ENCODE measurements at places on chromosomes 4 and X. TPM values are rescaled to one million over a fixed set of nuclear protein-coding genes. Genes with fewer than 3 reads are reported as not detected.

TTC29 gene
- not detected for total RNA-seq

DCAF12L1 gene
- not detected for total RNA-seq

KCND1 gene
- 2.5 TPM for total RNA-seq

TRIML2 gene
- total RNA-seq: not detected

ABLIM2 gene
- 0.63 TPM for total RNA-seq

NDST3 gene
- total RNA-seq: not detected

FGB gene
- total RNA-seq: not detected

MXRA5 gene
- not detected for total RNA-seq

CABS1 gene
- not detected for total RNA-seq

SULT1E1 gene
- total RNA-seq: not detected

FUNDC2 gene
- total RNA-seq: 75.7 TPM

DNA sequence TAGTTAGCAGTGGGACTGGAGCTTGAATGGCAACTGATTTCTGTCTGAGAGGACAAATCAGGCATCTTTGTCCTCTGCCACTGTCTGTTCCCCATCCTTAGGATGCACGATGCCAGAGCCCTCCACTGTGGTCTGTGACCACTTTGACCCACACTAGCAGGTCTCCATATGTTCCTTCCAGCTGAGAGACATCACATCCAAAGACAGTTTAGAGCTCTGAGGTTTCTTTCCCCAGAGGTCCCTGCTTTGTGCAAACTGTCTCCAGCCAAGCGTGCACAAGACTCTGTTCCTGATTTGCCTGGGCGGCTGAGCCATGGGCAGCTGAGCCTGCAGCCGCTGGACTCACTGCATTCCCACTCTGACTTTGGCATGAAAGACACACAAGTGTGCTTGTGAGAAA is 98.0 kb downstream of the PTTG2 start:
- DNase-seq: no peak
- no peak overlapping the region for H3K4me3 ChIP-seq
- peaks cover 39% of the 10 kb centered on the region for H3K36me3 ChIP-seq
- no peaks in the 10 kb centered on the region for H3K27me3 ChIP-seq
- peaks cover 12% of the 10 kb centered on the region for H3K4me1 ChIP-seq

DNA sequence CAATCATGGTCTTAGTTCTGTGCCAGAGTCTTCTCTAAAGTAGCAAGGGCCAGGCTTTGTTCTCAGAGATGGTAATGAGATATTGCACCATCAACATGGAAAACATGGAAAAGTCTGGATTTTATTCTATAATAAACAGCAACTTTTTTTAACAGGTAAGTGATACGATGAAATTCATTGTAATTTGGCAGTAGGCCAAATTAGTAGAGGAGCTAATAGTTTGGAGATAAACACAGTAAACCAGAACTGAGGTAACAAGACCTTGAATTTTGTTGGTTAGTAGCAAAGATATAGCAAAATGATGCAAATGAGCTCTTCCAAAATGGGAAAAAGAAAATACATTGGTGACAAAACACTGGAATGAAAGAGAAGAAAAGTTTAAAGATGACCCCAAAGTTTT is 126.6 kb downstream of the TET2 start:
- H3K27me3 ChIP-seq: no peaks in the 10 kb centered on the region
- no peak overlapping the region for H3K27ac ChIP-seq

DNA sequence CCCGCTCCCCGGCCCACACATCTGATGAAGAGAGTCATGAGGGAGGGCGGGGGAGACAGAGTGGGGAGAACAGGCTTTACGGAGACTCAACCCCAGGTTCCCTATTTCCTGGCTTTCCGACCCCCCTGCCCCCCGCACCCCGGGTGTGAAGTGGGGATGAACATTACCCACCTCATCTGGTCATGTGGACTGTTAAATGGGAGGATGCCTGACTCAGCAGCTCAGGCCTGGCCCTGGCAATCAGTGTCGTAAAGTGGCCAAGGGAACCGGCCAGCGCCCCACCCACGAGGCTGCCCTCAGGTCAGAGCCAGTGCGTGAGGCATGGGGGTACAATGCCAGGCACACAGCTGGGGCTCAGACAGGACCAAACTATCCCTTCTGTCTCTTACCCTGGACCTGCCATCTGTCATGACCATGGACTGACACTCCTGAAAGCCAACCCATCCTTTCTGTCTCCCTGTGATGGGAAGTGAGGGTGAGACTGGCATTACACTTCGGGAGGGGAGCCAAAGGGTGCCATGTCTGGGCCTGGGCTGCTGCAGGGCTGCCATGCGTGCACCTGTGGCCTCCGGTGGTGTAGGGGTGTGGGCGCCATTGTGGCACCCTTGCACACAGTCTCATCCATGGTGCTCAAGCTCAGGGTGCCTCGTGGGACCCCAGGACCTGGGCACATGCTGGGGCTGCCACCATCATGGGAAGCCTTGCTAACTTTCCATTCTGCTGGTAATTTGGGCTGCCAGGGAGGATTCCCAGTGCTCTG is 106.1 kb upstream of the PSAPL1 start:
- no peak for DNase-seq
- peaks cover 1% of the 10 kb centered on the region for H3K36me3 ChIP-seq
- no peaks in the 10 kb centered on the region for H3K4me1 ChIP-seq

- H3K27me3 ChIP-seq: no peaks in the 10 kb centered on the region
- no peak overlapping the region for H3K4me3 ChIP-seq
- no peak overlapping the region for H3K27ac ChIP-seq
- H3K4me1 ChIP-seq: no peaks in the 10 kb centered on the region
- DNase-seq: no peak
- H3K36me3 ChIP-seq: no peaks in the 10 kb centered on the region
Measured at GRCh38 chr4:130172156-130172555, 1076.2 kb downstream of the C4orf33 start.

GRCh38 chr4:55808186-55808585 is 11.4 kb upstream of the EXOC1L start:
- no peaks in the 10 kb centered on the region for H3K4me1 ChIP-seq
- no peak overlapping the region for H3K27ac ChIP-seq
- H3K4me3 ChIP-seq: no peak overlapping the region

DNA sequence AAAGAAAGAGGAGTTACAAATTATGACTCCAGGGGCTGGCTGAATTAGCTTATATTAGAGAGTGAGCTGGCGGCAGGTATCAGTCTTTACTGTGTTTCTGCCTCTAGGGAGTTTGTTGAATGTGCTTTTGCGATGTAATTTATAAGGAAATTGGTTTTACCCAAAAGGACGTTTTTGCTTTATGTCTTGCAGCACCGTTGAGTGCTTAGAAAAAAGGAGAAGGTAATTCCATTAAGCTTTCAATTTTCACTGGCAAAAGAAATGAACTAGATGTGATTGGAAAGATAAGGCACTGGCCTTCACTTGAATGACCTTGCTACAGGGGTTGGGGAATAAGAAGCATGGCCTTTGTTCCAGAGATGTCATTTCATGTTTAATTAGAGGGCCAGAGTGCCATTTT is 74.9 kb upstream of the CBR4 start:
- peaks cover 3% of the 10 kb centered on the region for H3K4me1 ChIP-seq
- H3K4me3 ChIP-seq: no peak overlapping the region
- DNase-seq: no peak
- H3K36me3 ChIP-seq: no peaks in the 10 kb centered on the region
- no peaks in the 10 kb centered on the region for H3K27me3 ChIP-seq

DNA sequence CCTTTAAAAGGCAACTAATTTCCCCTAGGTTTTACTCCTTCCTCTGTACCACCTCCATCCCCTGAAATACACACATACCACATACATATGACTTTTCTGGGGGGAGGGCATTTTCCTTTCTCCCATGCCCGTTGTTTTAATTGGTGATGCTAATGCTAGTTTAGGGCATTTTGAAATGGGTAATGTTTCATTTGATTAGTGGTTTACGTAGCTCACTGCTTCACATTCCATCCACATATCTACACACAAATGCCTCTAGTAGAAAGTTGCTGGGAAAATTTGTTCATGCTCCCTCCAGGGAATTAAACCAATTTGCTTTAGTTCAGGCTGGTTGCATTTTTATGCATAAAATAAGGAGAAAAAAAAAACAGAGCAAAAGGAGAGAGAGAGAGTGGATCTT is 231.2 kb downstream of the FRAS1 start:
- no peak overlapping the region for H3K27ac ChIP-seq
- DNase-seq: no peak
- H3K36me3 ChIP-seq: no peaks in the 10 kb centered on the region
- no peaks in the 10 kb centered on the region for H3K4me1 ChIP-seq
- peaks cover 6% of the 10 kb centered on the region for H3K27me3 ChIP-seq

DNA sequence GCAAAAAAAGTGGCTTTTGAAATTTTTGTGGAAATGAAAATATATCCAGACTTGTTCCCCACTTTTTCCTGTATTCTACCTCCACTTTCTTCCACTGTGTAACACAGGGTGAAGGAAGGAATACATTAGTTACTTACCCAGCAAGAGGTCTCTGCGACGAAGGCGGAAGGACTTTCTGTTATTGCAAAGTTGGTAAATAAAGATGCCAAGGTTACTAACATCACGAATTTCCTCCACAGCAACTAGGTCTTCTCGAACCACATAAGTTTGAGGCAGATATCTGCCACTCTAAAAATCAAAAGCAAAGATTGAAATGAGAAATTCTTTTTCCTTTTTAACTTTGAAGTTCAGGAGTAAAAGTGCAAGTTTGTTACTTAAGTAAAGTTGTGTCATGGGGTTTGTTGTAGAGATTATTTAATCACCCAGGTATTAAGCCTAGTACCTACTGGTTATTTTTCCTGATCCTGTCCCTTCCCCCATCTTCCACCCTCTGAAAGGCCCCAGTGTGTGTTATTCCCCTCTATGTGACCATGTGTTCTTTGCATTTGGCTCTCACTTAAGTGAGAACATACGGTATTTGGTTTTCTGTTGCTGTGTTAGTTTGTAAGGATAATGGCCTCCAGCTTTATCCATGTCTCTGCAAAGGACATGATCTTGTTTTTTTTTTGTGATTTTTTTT is 5.8 kb downstream of the ITM2A start:
- peaks cover 42% of the 10 kb centered on the region for H3K36me3 ChIP-seq
- H3K4me3 ChIP-seq: peak overlapping the region; percentile 74
- H3K4me1 ChIP-seq: peaks cover 23% of the 10 kb centered on the region
- H3K27me3 ChIP-seq: no peaks in the 10 kb centered on the region
- peak; percentile 69 for DNase-seq

- H3K27me3 ChIP-seq: no peaks in the 10 kb centered on the region
- H3K36me3 ChIP-seq: peaks cover 1% of the 10 kb centered on the region
- no peaks in the 10 kb centered on the region for H3K4me1 ChIP-seq
- H3K4me3 ChIP-seq: no peak overlapping the region
Measured at GRCh38 chr4:39263895-39264294, 81.6 kb downstream of the WDR19 start.

DNA sequence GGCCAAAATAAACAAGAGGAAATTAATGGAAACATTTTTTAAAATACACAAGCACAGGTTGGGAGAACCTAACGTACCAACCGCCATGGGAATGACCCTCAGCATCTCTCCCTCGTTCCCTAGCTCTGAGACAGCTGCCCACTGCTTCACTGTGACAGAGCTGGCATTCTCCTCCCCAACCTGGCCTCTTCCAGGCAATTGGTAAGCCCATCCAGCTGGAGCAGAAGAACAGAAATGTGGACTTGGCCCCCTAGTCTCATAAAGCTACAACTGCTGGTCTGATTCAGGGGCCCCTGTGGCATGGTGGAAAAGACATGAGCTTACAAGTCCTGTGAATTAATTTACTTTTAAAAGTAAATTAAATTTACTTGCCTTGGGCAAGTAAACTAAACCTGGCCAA is 245.1 kb downstream of the PTTG2 start:
- no peak for DNase-seq
- H3K36me3 ChIP-seq: no peaks in the 10 kb centered on the region
- no peaks in the 10 kb centered on the region for H3K4me1 ChIP-seq
- H3K4me3 ChIP-seq: no peak overlapping the region

GRCh38 chr4:10009861-10010500 is 11.3 kb downstream of the SLC2A9 start:
- no peak overlapping the region for H3K27ac ChIP-seq
- H3K36me3 ChIP-seq: no peaks in the 10 kb centered on the region
- H3K4me3 ChIP-seq: no peak overlapping the region

DNA sequence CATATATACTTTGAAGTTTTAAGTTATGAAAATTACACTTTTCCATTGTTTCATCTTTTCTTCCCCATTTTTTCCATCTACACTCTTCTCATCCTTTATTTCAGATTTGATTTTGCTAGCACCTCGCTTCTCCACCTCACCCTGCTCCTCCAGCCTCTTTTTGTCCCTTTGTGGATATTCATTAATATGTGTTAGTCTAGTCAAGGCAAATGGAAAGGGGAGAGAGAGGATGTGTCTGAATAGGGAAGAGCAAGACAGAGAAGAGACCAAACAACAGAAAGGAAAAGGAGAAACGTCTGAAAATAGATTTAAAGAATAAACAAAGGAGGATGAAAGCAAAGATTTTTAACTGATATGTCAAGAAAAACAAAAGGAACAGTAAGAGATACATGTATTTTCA is 24.1 kb downstream of the GPM6A start:
- no peak for DNase-seq
- H3K27ac ChIP-seq: no peak overlapping the region
- no peaks in the 10 kb centered on the region for H3K36me3 ChIP-seq
- H3K27me3 ChIP-seq: no peaks in the 10 kb centered on the region
- H3K4me3 ChIP-seq: no peak overlapping the region

DNA sequence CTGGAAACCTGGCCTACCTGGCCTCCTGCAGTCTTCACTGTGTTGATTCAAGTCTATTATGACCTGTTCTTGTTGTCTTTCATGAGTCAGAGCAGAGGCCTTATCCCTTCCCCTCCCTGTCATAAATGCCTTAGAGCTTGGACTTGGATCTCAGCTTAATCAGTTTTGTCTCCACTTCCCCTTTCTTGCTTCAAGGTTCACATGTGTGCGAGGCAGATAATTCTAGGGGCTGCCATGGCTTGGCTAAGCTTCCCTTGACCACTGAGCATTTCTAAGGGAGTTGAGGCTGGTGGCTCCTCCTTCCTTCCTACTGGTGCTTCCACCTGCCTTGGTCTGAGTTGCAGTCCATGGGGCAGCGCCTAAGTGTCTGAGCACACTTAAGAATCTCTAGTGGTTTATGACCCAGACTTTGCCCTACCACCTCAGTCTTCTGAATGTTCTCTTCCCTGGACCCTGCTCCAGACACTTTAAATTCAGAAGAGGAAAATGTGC is 1.7 kb upstream of the HEPH start:
- H3K27ac ChIP-seq: no peak overlapping the region
- H3K4me1 ChIP-seq: no peaks in the 10 kb centered on the region
- no peaks in the 10 kb centered on the region for H3K27me3 ChIP-seq
- no peak overlapping the region for H3K4me3 ChIP-seq
- no peak for DNase-seq

DNA sequence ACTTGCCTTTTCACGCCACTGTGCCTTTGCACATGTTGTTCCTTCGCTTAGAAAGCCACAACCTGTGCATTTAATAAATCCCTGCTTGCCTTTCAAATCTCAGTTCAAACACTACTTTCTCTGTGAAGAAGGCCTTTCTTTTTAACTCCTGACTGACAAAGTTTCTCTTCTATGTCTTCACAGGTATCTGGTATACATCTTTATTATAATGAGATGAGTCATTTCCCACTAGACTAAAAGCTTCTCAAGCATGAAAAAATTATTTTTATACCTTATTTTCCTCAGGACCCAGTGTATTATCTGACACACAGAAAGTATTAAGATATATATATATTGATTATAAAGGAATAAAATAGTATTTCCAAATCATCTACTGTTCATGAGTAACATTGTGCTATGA is 189.9 kb downstream of the TBCK start:
- H3K27ac ChIP-seq: no peak overlapping the region
- H3K36me3 ChIP-seq: peaks cover 3% of the 10 kb centered on the region
- no peaks in the 10 kb centered on the region for H3K4me1 ChIP-seq

- no peaks in the 10 kb centered on the region for H3K36me3 ChIP-seq
- peaks cover 16% of the 10 kb centered on the region for H3K27me3 ChIP-seq
- H3K4me1 ChIP-seq: no peaks in the 10 kb centered on the region
Measured at GRCh38 chr4:75867130-75867529, 35.1 kb downstream of the PPEF2 start.

All from activated CD4-positive, alpha-beta T cell treated with anti-CD3 and anti-CD28 coated beads, Interleukin-2, amount 10 ng/mL, durations not matched to agents 24 days and 14 days (primary cell).